ENCODE measurements at places on chromosomes 4 and X.

- peaks cover 16% of the 10 kb centered on the region for H3K27me3 ChIP-seq
- H3K4me3 ChIP-seq, result no peak overlapping the region
- H3K36me3 ChIP-seq, result no peaks in the 10 kb centered on the region
- no peak overlapping the region for H3K27ac ChIP-seq
- peaks cover 34% of the 10 kb centered on the region for H3K4me1 ChIP-seq
Measured at GRCh38 chr4:101420661-101421060, 73.3 kb upstream of the PPP3CA start.

GRCh38 chr4:2823671-2824328 is 19.8 kb upstream of the ADD1 start:
- H3K27ac ChIP-seq, result no peak overlapping the region
- no peak for DNase-seq
- no peak overlapping the region for H3K4me3 ChIP-seq
- no peaks in the 10 kb centered on the region for H3K27me3 ChIP-seq
- peaks cover 37% of the 10 kb centered on the region for H3K36me3 ChIP-seq

DNA sequence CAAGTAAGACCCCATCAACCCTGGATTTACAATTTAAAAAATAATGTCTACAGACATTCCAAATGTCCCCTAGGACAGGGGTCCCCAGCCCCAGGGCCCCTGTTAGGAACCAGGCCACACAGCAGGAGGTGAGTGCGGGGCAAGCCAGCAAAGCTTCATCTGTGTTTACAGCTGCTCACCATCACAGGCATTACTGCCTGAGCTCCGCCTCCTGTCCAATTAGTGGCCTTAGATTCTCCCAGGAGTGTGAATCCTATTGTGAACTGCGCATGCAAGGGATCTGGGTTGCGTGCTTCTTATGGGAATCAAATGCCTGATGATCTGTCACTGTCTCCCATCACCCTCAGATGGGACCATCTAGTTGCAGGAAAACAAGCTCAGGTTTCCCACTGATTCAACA is 146.1 kb downstream of the ATP10D start:
- no peaks in the 10 kb centered on the region for H3K4me1 ChIP-seq
- DNase-seq, result no peak
- peaks cover 4% of the 10 kb centered on the region for H3K27me3 ChIP-seq
- H3K4me3 ChIP-seq, result no peak overlapping the region
- no peak overlapping the region for H3K27ac ChIP-seq

GRCh38 chr4:38173935-38174518 is 213.8 kb downstream of the PTTG2 start:
- no peak overlapping the region for H3K27ac ChIP-seq
- H3K4me3 ChIP-seq, result no peak overlapping the region
- H3K36me3 ChIP-seq, result no peaks in the 10 kb centered on the region
- no peaks in the 10 kb centered on the region for H3K27me3 ChIP-seq

DNA sequence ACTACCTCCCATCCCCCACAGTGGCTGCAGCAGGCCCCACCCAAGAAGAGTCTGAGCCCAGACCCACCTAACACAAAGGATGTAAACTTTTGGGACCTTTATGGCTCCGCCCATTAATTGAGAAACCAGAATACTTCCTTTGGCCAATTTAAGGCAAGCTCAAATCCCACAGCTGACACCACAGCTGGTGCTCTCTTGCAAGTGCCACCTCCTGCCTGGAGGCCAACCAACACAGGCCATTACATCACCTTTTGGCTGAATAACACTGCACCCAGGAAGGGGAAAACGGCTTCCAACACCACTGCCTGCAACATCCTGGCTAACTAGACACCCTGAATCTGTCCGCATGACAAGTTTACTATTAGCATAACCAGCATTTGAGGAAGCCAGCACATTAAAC is 248.8 kb downstream of the PRDM5 start:
- no peak for DNase-seq
- no peak overlapping the region for H3K4me3 ChIP-seq
- no peak overlapping the region for H3K27ac ChIP-seq
- H3K4me1 ChIP-seq, result no peaks in the 10 kb centered on the region

DNA sequence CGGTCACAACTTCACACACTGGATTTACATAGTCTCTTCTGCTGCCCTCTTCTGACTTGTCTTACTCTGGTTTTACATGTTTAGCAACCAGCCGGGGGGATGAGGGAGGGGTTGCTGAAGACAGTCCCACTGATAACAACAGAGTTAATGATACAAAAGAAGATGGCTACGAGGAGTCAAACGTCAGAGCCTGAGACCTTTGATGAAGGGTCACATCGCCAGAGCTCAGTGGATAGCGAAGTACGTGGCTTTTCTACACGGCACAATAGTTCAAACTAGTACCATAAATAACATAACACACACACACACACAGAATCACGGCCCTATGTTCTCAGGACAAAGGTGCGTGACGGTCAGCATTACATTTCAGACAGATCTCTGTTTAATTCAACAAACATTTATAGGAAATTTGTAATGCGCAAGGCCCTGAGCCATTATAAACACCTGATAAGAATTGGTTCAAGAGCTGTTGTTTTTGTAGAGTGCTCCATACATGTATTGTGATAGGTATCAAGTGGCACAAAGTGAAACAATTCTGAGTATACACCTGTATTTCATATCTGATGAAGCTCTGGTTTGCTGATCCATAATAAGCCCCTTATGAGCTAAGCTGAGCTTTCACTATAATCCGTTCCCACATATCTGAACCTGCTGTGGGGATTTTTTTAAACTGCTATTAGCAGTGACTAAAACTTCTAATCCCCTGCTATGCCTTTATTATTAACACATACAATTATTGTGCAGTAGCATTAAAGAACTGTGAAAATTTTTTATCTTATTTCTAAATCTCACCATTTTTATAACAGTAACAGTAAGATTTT is 100.0 kb downstream of the NR3C2 start:
- H3K27me3 ChIP-seq, result no peaks in the 10 kb centered on the region
- H3K27ac ChIP-seq, result no peak overlapping the region
- H3K36me3 ChIP-seq, result no peaks in the 10 kb centered on the region
- H3K4me3 ChIP-seq, result no peak overlapping the region
- DNase-seq, result no peak

- H3K4me1 ChIP-seq, result no peaks in the 10 kb centered on the region
- no peak for DNase-seq
- no peak overlapping the region for H3K27ac ChIP-seq
- no peaks in the 10 kb centered on the region for H3K36me3 ChIP-seq
- no peak overlapping the region for H3K4me3 ChIP-seq
- no peaks in the 10 kb centered on the region for H3K27me3 ChIP-seq
Measured at GRCh38 chr4:138560448-138560847, 318.3 kb upstream of the SLC7A11 start.

DNA sequence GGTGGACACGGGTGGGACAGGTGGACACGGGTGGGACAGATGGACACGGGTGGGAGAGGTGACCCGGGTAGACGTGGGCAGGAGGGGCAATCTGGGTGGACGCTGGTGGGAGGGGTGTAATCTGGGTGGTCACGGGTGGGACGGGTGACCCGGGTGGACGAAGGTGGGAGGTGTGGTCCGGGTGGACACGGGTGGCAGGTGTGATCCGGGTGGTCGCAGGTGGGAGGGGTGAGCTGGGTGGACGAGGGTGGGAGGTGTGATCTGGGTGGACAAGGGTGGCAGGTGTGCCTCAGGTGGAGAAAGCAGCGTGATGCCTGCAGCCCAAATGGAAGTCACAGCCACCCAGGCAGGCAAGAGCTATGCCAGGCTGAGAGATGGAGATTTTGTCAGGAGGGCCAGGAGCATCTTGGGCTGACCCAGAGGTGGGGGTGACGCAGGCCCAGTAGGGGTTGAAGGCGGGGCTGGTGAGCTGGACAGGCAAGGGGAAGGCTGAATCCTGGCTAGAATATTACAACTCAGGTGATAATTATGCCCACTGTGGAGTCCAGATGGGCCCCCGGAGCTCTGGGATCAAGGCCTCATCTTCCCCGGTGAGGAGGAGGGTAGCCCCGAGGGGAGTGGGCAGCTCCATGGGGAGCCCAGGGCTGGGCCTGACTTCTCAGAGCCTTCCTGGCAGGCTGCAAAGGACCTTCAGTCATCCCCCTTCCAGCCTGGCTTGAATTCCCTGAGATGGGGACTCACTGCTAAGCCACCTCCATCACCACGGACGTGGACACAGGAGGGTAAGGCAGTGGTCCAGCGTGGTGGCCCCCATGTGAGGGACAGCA is 100.0 kb downstream of the ADRA2C start:
- H3K36me3 ChIP-seq, result no peaks in the 10 kb centered on the region
- peaks cover 3% of the 10 kb centered on the region for H3K4me1 ChIP-seq
- no peak for DNase-seq
- H3K27me3 ChIP-seq, result no peaks in the 10 kb centered on the region
- H3K4me3 ChIP-seq, result no peak overlapping the region
- H3K27ac ChIP-seq, result no peak overlapping the region

Data from T-cell (primary cell).